Smooth muscle cell of the umbilical artery (primary cell): ENCODE measurements at places on chromosomes 12 and 14. TPM values are rescaled to one million over a fixed set of nuclear protein-coding genes. Genes with fewer than 3 reads are reported as not detected.

Gene IFNG-AS1
- total RNA-seq = not detected in 2 replicates

Gene ERP27
- total RNA-seq = not detected in 2 replicates

Gene PRB2
- not detected in 2 replicates for total RNA-seq

Gene TMEM19
- total RNA-seq = 21.1 and 27.4 TPM in 2 replicates
